Astrocyte (in vitro differentiated cells and primary cell): ENCODE measurements at places on chromosomes 12 and 14.

DNA sequence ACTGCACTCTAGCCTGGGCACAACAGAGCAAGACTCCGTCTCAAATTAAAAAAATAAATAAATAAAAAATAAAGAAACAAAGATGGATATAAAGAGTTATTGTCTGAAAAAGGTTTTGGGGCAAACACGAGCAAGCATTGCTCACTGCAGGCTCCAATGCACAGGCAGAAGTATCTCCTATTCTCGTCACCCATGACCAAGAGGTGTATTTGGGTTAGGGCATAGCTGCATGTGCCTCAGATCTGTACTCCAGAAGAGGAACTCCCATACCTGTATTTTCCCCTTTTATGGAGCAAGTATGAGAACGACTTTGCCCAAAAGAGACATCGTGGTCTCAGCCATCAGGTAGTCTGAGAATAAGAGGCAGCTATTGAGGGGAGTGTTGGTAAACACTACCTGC, 10.2 kb upstream of the TCP11L2 start:
- no peak overlapping the region for H3K27ac ChIP-seq
- no peaks in the 10 kb centered on the region for H3K27me3 ChIP-seq
- DNase-seq: no peak
- H3K4me1 ChIP-seq: peaks cover 20% of the 10 kb centered on the region
- H3K4me3 ChIP-seq: no peak overlapping the region

GRCh38 chr12:39772821-39773259, 153.2 kb upstream of the ABCD2 start:
- H3K4me3 ChIP-seq: no peak overlapping the region
- no peaks in the 10 kb centered on the region for H3K4me1 ChIP-seq
- no peaks in the 10 kb centered on the region for H3K36me3 ChIP-seq
- H3K27ac ChIP-seq: no peak overlapping the region

- H3K27me3 ChIP-seq: no peaks in the 10 kb centered on the region
- peak overlapping the region; percentile 97 for H3K27ac ChIP-seq
- peaks cover 54% of the 10 kb centered on the region for H3K4me1 ChIP-seq
These were observed 394 bp upstream of the AMIGO2 start for GRCh38 chr12:47079981-47080724.

GRCh38 chr12:62914443-62915203, 20.3 kb downstream of the PPM1H start:
- no peak for DNase-seq
- peaks cover 2% of the 10 kb centered on the region for H3K4me1 ChIP-seq
- no peak overlapping the region for H3K27ac ChIP-seq
- no peak overlapping the region for H3K4me3 ChIP-seq
- no peaks in the 10 kb centered on the region for H3K27me3 ChIP-seq
- H3K36me3 ChIP-seq: no peaks in the 10 kb centered on the region

- H3K4me3 ChIP-seq: no peak overlapping the region
- no peaks in the 10 kb centered on the region for H3K27me3 ChIP-seq
- no peak for DNase-seq
- H3K27ac ChIP-seq: no peak overlapping the region
These were observed 338.9 kb upstream of the GARIN2 start for GRCh38 chr14:66850258-66850888.

- no peaks in the 10 kb centered on the region for H3K36me3 ChIP-seq
- peaks cover 31% of the 10 kb centered on the region for H3K4me1 ChIP-seq
- H3K27ac ChIP-seq: peak overlapping the region; percentile 62
- no peak for DNase-seq
These were observed 109.8 kb upstream of the DNM1L start for GRCh38 chr12:32569259-32569658.

DNA sequence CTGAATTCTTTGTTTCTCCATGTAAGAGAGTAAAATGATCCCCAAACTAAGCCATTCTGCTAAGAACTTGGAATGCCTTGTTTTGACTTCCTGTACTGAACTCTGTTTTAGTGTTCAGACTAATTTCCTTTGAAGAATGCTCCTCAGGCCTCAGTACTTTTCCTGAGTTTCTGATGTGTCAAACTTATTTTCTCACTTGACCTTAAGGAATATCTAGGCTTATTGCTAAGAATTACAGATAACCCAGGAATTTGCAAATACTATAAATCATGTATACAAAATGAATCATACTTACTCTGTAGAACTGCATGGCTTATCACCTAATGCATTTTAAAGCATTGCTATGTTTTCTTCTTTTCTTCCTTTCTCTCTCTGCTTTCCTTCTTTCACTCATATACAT, 93.1 kb upstream of the PKP2 start:
- no peaks in the 10 kb centered on the region for H3K4me1 ChIP-seq
- no peaks in the 10 kb centered on the region for H3K36me3 ChIP-seq
- H3K27me3 ChIP-seq: no peaks in the 10 kb centered on the region
- DNase-seq: no peak
- no peak overlapping the region for H3K4me3 ChIP-seq
- no peak overlapping the region for H3K27ac ChIP-seq

DNA sequence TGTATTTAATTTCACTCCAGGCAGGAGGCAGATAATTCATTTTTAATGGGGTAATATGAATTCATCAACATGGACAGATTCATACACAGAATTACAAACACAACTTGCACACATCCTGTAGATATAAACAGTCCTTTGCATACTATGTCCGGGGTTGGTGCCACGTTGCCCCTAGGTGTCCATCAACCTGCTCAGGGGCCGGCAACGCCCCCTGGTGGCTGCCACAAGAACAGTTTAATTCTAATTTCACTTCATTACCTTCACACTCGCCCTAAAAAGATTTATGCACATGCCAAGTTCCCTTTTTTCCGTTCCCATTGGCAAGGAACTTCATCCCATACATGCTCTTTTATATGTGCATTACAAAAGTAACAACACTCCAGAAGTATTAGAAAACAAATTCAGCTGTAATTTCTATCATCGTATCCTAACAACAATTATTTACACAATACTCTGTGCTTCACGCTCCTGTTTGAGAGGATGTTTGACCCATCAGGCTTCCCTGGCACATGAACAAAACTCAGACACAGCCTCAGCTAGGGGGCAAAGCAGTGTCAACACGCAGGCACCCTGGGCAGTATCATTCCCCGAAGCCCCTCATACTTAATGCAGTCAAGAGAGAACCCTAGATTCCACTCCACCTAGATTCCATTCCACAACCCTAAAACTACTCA, 15.5 kb downstream of the MANSC1 start:
- DNase-seq: peak; percentile 27
- peaks cover 18% of the 10 kb centered on the region for H3K4me1 ChIP-seq
- H3K4me3 ChIP-seq: no peak overlapping the region
- no peak overlapping the region for H3K27ac ChIP-seq
- no peaks in the 10 kb centered on the region for H3K36me3 ChIP-seq
- no peaks in the 10 kb centered on the region for H3K27me3 ChIP-seq
